ENCODE measurements at places on chromosomes 3 and 15.

GRCh38 chr3:171736556-171736955, 73.7 kb downstream of the PLD1 start:
- DNase-seq = no peak

- peak; percentile 83 for DNase-seq
Observed at GRCh38 chr3:146682171-146682570, 77.0 kb upstream of the PLSCR5 start.

- no peak for DNase-seq
Observed at GRCh38 chr3:190197346-190197763, 76.7 kb upstream of the P3H2 start.

DNA sequence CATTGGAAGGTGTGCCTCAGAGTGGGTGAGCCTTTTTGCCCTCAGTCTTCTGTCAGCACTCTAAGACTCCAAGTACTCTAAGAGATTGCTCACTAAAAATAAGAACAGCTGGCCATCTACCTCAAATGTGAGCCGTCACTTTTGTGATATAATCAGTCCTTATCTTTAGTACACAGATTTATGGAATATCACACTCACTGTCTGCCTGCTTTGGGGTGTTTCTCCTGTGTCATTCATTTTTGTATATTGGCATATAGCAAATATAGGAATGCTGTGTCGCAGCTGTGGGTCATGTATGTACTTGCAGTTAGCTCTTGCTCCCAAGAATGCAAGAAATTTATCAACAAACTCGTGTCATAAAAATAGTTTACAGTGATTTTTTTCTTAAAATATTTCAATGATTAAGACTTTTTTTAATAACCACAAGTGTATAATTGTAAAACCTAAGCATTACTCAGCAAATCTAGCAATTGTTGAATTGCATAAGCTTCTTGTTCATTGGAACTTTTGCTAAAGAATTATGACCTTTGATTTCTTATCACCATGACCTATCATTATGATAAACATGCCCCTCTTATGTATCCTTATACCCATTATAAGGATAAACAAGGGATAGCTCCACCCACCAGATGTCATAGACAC, 18.8 kb downstream of the SETD5 start:
- DNase-seq = no peak

- DNase-seq = no peak
Observed at GRCh38 chr3:36193448-36193847, 186.9 kb upstream of the STAC start.

DNA sequence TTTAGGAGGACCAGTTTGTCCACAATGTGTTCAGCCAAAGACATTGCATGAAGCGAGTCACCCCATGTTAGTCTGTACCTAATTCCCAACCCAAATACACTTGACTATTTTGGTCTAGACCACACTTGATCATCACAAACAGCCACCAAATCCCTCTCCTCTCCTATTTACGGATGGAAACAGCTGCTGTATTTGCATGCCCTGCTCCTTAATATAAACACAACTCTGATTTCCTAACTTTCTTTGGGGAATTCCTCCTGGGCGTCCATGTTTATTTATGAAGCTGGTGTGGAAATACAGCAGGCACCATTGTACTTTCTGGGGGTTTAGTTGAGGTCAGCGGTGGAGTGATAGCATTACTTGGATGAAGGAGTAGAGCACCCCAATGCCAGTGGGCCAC, 235.2 kb downstream of the TLE3 start:
- DNase-seq = no peak

DNA sequence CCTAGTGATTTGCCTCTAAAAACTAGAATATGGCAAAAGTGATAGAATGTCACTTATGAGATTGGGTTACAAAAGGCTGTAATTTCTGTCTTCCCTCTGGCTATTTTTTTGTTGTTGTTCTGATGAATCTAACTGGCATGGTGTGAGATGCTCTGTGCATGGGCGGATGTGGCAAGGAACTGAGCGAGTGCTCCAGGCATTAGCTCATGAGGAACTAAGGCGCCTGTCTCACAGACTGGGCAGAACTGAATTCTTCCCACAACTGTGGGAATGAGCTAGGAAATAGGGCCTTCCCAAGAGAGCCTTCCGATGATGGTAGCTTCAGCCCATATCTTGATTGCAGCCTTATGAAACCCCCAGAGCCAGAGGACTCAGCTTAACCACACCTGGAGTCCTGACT, 222.5 kb downstream of the NR2F2 start:
- no peak for DNase-seq

- no peak for DNase-seq
Observed at GRCh38 chr15:69973102-69973714, 124.5 kb downstream of the TLE3 start.

- DNase-seq = no peak
Observed at GRCh38 chr15:78396976-78397375, 41.0 kb upstream of the IREB2 start.

DNA sequence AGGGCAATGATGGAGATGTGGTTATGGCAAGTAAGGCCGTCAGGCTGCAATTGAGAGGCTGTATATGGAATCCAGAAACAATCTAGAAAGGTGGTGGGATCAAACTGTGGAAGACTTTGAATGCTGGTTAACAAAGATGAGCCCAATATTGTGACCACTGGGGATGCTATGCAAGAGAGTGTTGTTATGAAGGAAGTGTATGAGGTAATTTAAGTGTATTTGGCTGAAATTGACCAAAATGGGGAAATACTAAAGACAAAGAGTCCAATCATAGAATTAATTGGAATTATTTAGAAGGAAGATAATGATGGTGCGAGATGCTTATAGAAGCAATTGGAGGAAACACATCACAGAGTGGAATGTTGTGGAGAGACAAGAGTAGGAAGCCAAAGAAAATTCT, 24.5 kb downstream of the BTLA start:
- DNase-seq = no peak

DNA sequence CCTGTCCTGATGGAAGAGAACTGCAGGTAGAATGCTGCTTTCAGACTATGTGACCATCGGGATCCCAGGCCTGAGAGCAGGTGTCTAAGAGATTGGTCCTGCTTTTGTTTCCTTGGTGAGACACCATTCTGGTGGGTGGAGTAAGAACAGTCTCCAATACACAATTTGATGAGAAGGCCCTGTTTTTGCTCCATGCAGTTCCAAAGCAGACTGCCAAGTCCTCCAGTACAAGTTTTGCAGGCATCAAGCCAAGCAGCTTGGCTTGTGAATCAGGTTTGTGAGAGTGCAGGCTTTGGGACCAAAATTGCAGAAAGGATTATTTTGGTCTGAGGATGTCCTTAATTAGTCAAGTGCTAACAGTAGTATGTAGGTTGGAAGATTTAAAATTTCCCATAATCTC, 381.6 kb downstream of the FOXP1 start:
- DNase-seq = no peak

GRCh38 chr15:89781055-89781454, 4.9 kb downstream of the MESP2 start:
- DNase-seq = no peak

DNA sequence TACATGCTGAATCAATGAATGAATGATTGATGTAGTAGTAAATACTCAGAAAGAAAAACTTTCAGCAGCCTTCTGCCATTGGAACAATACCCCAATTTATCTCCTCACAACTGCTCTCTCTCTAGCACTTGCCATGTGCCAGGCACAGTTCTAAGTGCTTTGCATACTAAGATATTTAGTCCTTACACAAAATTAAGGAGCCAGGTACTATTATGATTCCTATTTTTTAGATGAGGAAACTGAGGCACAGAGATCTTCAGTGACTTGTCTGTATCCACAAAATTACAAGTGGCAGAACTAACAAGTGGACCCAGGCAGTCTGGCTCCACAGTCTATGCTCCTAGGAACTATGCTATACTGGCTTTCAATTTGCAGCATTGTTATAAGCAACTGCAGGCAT, 279.2 kb downstream of the LSAMP start:
- no peak for DNase-seq

DNA sequence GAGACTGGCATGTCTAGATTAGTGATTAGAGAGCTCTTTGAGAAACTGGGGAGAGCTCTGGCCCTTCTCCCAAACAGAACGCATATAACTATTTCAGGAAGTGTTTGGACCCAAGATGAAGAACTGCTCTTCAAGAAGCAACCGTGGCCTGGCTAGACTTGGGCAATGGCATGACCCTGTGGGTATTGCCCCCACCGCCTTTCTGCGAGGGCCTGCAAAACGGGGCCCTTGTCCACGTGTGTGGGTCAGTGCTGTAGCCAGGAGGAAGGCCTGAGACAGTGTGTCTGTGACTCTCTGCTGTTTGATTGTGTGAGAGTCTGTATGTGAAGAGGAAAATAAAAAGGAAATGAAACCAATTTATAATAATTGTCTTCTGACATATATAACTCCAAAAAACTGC, 42.5 kb downstream of the EEFSEC start:
- DNase-seq = no peak

- DNase-seq = no peak
Observed at GRCh38 chr15:71471347-71471746, 339.0 kb upstream of the NR2E3 start.

DNA sequence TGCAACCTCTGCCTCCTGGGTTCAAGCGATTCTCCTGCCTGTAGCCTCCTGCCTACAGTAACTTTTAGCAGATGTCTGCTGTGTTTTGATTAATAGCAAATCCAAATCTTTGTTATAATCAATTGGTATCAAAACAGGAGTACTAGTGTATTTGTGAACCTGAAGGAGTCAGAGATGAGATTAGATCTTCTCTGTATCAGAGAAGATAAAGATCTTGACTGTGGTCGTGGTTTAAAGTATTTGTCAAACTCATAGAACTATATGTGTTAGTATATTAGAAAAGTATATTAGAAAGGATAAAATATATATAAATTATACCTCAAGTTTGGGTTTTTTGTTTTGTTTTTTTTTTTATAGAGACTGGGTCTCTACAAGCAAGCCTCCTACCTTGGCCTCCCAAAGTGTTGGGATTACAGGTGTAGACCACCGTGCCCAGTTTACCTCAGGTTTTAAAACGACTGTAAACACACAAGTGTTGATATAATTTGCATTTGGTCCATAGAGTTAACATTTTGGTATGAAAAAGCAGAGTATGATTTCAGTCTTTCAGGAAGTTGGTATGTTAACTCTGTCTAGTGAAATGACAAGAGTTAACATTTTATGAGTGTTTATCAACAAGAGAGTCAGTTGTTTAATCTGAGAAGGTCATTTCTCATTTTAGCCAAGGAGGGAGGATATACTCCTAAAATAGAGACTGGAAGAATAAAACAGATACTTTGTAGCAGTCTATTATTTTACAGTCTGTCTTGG, 18.3 kb downstream of the RTF1 start:
- no peak for DNase-seq

GRCh38 chr3:184780981-184781515, 30.9 kb upstream of the VPS8 start:
- no peak for DNase-seq

Data from NCI-H1417 treated with DMSO at 0.1 percent for 48 hours (cell line).